Chondrocyte (in vitro differentiated cells): ENCODE measurements at places on chromosomes 2 and 18. TPM values are rescaled to one million over a fixed set of nuclear protein-coding genes. Genes with fewer than 3 reads are reported as not detected.

DNA sequence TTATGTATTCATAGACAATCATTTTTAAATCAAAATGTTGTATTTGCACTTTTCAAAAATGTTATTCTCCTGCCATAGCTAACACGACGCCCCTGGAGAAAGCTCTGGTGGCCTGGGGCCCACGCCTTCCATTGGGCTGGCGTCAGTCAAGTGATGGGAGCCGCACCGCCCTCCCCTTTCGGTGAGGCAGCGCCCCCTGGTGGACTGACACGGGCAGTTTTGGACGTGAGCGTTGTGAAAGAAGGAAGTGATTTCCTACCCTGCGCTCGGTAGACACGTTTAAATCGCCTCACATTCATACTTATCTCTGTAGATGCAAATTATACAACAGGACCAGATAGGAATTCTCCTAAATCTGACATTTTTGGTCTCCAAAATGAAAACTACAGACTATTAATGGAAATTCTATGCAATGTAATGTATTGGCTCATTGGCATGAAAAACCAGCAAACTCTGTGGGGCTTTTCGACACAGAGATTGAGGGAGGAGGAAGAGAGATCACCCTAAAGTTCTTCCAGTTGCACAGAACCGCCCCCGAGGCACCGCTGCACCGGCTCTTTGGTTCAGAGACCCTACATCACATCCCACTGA lies 326.2 kb upstream of the SOX11 start:
- H3K4me3 ChIP-seq, result no peak overlapping the region
- peak overlapping the region; percentile 66 for H3K27ac ChIP-seq
- no peak for DNase-seq
- peaks cover 17% of the 10 kb centered on the region for H3K4me1 ChIP-seq
- no peaks in the 10 kb centered on the region for H3K36me3 ChIP-seq
- no peaks in the 10 kb centered on the region for H3K27me3 ChIP-seq

- DNase-seq, result no peak
- H3K4me1 ChIP-seq, result peaks cover 20% of the 10 kb centered on the region
- H3K27ac ChIP-seq, result no peak overlapping the region
- no peak overlapping the region for H3K4me3 ChIP-seq
- H3K36me3 ChIP-seq, result peaks cover 55% of the 10 kb centered on the region
Observed at GRCh38 chr2:1636791-1637415, 107.4 kb downstream of the PXDN start.

GRCh38 chr2:20675701-20676352 lies 8.9 kb downstream of the GDF7 start:
- no peak for DNase-seq
- H3K36me3 ChIP-seq, result peaks cover 7% of the 10 kb centered on the region
- H3K4me1 ChIP-seq, result peaks cover 46% of the 10 kb centered on the region
- peak overlapping the region; percentile 95 for H3K27ac ChIP-seq

DNA sequence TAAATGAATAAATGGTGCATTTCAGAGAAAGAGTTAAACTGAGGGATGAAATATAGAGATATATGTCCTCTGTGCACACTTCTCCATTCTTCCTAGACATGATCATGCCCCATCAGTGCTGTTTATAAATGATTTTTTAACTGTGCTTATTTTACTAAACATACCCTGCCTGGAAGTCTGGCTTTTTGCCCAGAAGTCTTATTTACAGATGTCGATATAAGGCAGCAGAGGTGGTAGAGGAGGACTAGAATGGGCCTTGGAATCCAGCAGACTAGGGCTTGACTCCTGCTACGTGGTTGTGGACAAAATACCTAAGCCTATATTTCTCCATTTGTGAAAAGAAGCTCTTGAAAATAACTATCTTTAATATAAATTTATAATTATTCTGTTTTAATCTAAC lies 355.5 kb downstream of the RAD51AP2 start:
- H3K4me1 ChIP-seq, result no peaks in the 10 kb centered on the region
- no peaks in the 10 kb centered on the region for H3K36me3 ChIP-seq
- H3K4me3 ChIP-seq, result no peak overlapping the region
- peaks cover under 1% of the 10 kb centered on the region for H3K27me3 ChIP-seq
- no peak for DNase-seq
- no peak overlapping the region for H3K27ac ChIP-seq

DNA sequence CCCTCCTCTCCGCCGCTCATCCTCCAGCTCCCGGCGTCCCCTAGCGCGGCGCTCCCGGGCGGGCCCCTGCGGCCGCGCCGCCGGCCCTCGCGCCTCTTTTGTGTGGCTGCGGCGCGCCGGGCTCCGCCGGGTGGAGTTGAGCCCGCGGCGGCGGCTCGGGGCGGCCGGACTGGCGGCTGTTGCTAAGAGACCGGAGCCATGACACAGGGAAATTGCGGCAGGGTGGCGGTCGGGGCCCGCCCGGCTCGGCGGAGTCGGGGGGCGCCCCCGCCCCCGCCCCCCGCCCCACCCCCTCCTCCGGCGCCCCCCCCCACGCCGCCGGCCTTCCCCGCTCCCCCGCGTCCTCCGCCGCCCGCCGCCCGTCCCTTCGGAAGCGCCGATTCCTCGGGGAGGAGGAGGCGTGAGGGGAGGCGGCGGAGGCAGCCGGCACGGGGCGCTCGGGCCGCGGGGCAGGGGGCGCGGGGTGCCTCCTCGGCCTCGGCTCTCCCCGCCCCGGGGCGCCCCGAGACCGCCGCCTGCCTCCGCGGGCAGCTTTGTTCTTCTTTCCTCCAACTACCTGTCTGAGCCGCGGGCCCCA lies at the start of gene TMEM200C:
Gene TMEM200C, minus strand, starts transcription at position 224 of the 577 bp plus-strand sequence. CDS start 3,459 bp downstream, outside the sequence.
- H3K27me3 ChIP-seq, result peaks cover 8% of the 10 kb centered on the region
- H3K27ac ChIP-seq, result peak within 1 kb of the TSS; percentile 61
- peaks cover 28% of the 10 kb centered on the region for H3K4me1 ChIP-seq
- peak within 1 kb of the TSS; percentile 78 for H3K4me3 ChIP-seq
- DNase-seq, result no peak
- H3K36me3 ChIP-seq, result no peaks in the 10 kb centered on the region

- no peak overlapping the region for H3K4me3 ChIP-seq
- peaks cover 2% of the 10 kb centered on the region for H3K27me3 ChIP-seq
- no peaks in the 10 kb centered on the region for H3K4me1 ChIP-seq
- no peak overlapping the region for H3K27ac ChIP-seq
- H3K36me3 ChIP-seq, result no peaks in the 10 kb centered on the region
- no peak for DNase-seq
Observed at GRCh38 chr2:19416083-19416482, 57.7 kb upstream of the OSR1 start.

The GPR45 gene
- not detected in 3 replicates for total RNA-seq

The CERKL gene
- total RNA-seq, result not detected in 3 replicates

The LRRFIP1 gene
- 84.7 to 97.5 TPM (median 91.5 TPM) in 3 replicates for total RNA-seq
